CD4-positive, alpha-beta T cell (primary cell): ENCODE measurements at places on chromosomes 1 and 21. TPM values are rescaled to one million over a fixed set of nuclear protein-coding genes. Genes with fewer than 3 reads are reported as not detected.

GRCh38 chr1:233549917-233550316, 64.0 kb upstream of the KCNK1 start:
- peaks cover 2% of the 10 kb centered on the region for H3K27me3 ChIP-seq
- H3K4me1 ChIP-seq, result no peaks in the 10 kb centered on the region
- H3K27ac ChIP-seq, result no peak overlapping the region
- H3K36me3 ChIP-seq, result no peaks in the 10 kb centered on the region

GRCh38 chr1:213332491-213332890, 281.4 kb downstream of the RPS6KC1 start:
- no peaks in the 10 kb centered on the region for H3K36me3 ChIP-seq
- no peaks in the 10 kb centered on the region for H3K27me3 ChIP-seq
- H3K27ac ChIP-seq, result no peak overlapping the region
- DNase-seq, result no peak
- H3K4me1 ChIP-seq, result no peaks in the 10 kb centered on the region
- no peak overlapping the region for H3K4me3 ChIP-seq

DNA sequence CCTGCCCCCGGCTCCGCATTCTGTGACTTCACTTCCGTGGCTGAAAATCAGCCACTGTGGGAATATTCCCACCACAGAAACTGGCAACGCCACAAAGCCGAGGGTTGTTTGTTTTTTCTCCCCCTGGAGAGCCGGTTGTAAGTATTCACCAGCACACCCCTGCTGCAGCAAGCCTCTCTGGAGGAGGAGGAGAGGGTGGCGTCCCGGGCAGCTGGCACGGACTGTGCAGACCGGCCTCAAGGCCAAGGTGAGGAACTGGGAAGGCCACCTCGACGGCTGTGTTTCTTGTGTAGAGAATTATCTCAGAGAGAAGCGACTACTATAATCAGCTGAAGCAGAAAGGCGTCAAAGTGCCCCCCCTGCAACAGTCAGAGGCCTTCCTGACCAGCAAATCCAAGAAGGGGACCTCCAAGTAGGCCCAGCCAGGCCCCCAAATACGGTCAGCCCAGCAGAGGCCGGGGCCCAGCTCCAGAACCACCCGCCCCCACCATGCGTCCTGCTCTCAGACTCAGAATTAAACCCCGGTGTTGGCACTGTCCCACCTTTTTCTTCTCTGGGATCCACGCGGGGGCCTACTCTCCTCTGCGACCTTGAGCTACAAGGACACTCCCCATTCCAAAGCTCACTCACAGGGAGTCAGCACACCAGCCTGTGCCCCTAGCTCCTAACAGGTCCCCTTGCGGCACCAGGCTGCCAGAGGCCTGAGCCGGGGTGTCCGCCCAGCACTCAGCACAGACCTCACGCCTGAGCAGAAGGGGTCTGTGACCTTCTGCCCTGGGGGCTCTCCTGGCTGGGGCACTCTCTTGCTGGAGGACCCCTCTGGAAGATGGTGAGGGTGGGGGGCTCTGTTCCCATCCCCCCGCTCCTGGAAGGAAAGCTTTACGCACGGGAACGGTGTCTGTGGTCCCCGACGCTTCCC, 1.2 kb upstream of the SMIM1 start:
- H3K36me3 ChIP-seq, result no peaks in the 10 kb centered on the region
- peaks cover 33% of the 10 kb centered on the region for H3K4me1 ChIP-seq
- no peaks in the 10 kb centered on the region for H3K27me3 ChIP-seq

DNA sequence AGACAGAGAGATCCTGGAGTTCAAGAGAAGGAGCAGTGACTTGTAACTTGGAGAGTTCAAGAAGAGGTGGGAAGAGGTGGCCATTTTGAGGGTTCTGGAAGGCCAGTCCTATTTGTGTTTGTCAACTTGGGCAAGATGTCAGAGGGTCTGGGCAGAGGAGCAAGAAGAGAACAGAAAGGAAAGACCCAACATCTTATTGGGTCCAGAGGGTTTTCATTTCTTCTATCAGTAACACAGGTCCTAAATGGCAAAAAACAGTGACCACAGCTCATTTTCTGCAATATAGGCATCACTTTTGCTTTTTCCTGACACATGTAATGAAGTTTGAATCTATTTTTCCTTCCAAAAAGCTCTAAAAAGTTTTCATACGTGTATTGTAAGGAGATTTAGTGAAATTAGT, 38.3 kb upstream of the MAP10 start:
- no peak overlapping the region for H3K4me3 ChIP-seq
- no peaks in the 10 kb centered on the region for H3K4me1 ChIP-seq
- no peaks in the 10 kb centered on the region for H3K36me3 ChIP-seq
- H3K27me3 ChIP-seq, result no peaks in the 10 kb centered on the region
- DNase-seq, result no peak
- H3K27ac ChIP-seq, result no peak overlapping the region

CRYZL1 gene
- total RNA-seq, result 28.6 TPM

- H3K36me3 ChIP-seq, result no peaks in the 10 kb centered on the region
- H3K4me1 ChIP-seq, result peaks cover 17% of the 10 kb centered on the region
- no peak overlapping the region for H3K27ac ChIP-seq
- H3K27me3 ChIP-seq, result peaks cover 36% of the 10 kb centered on the region
Measured at GRCh38 chr21:44722731-44723130, 11.4 kb upstream of the TSPEAR start.

TMPRSS2 gene
- not detected for total RNA-seq

GRCh38 chr1:184954232-184954995, 19.9 kb downstream of the NIBAN1 start:
- no peaks in the 10 kb centered on the region for H3K27me3 ChIP-seq
- no peak for DNase-seq
- no peak overlapping the region for H3K4me3 ChIP-seq
- H3K27ac ChIP-seq, result no peak overlapping the region
- H3K36me3 ChIP-seq, result no peaks in the 10 kb centered on the region
- H3K4me1 ChIP-seq, result peaks cover 5% of the 10 kb centered on the region

GRCh38 chr1:43781574-43781973, 74.2 kb downstream of the ST3GAL3 start:
- no peak for DNase-seq
- no peak overlapping the region for H3K27ac ChIP-seq
- H3K27me3 ChIP-seq, result no peaks in the 10 kb centered on the region
- H3K4me3 ChIP-seq, result no peak overlapping the region

- no peak overlapping the region for H3K4me3 ChIP-seq
- no peak for DNase-seq
- peaks cover 14% of the 10 kb centered on the region for H3K4me1 ChIP-seq
- H3K36me3 ChIP-seq, result no peaks in the 10 kb centered on the region
Measured at GRCh38 chr1:229197265-229197585, 73.7 kb upstream of the RAB4A start.
